ENCODE measurements at places on chromosomes 16 and 17.

GRCh38 chr17:36149296-36149820 is 27.1 kb downstream of the TBC1D3B start:
- no peak for DNase-seq

DNA sequence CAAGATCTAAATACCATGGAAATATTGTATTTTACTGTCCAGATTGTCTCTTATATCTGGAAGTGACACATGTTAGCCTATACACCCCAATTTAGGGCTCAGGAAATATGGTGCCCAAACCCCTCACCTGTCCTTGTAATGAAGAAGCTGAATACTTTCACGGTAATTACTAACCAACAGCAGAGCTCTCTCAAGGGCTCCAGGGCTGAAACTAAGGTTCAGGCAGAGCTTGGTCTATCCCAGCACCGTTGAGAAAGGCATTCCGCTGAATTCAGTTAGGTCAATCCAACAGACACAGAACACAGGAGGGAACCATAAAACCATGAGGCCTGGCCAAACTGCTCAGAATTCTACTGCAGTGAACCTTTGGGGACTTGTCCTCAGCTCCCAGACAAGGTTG is 14.9 kb downstream of the MYO18A start:
- no peak for DNase-seq

DNA sequence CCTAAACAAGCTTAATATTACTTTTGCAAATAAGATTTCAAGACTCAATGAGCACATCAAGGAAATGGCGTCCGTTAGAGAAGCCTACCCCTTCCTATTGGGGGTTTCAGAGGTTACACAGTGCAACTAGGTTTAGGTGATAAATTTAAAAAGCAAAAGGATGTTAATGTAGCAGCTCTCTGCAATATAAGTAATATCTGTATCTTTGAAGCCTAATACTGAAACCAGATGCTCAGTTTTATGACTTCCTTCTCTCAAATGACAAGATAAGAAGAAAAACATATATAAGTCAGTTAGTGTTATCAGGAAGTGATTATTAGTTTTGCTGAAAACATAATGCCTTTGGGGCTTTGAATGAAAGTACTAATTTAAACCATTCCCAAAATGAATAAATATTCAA is 54.3 kb upstream of the MED13 start:
- DNase-seq = no peak

DNA sequence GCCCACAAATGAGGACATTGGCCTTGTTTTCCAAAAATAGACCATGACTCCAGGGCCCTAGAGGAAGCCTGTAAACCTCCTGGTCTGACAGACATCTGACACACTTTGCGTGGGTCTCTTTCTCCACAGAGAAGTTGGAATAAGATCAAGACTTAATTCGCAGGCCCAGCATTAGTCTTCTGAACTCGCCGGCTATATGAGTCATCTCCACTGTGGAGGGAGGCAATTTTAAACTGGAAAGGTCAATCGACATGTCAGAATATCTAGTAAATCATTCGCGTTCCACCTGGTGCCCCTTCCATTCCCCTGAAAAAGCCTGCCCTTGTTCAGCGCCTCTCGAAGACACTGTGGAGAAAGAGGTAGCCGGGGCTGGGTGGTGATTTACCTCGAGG is 140.1 kb downstream of the CLEC16A start:
- DNase-seq = no peak

- DNase-seq = no peak
Observed at GRCh38 chr17:82031303-82031884, at the start of gene RAC3. TSS of gene RAC3 (plus strand) at chr17:82031678. CDS start at chr17:82031762, 84 bp downstream.

DNA sequence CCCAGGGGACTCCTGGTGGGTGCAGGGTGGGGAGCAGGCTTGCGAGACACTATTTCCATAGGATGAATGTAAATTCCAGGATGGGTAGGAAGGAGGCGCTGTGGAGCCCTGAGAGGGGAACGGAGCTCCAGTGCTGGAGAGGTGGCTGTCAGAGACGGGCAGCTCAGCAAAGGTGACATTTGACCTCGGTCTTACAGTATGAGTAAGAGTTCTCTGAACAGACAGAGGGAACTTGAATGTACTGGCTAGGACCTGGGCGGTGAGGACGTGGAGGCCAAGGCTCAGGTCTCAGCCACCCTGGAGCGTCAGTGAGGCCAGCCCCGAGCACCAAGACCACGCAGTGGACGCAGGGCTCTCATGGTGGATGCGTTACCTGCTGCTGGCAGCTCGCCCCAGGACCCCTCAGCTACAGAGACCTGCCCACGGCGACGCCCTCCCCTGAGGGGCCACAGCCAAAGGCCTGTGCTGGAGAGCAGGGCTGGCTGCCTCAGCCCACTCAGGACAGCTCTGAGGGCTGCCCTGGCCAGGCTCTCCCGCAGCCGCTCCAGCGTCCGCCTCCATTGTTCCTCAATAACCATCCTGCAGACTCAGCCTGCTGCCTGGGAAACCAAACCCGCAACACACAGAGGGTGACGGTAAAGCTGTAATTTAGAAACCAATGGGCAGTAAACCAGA is 65.9 kb upstream of the TNRC6C start:
- peak; percentile 25 for DNase-seq

GRCh38 chr16:85191341-85191965 is 79.2 kb upstream of the CIBAR2 start:
- DNase-seq = no peak

DNA sequence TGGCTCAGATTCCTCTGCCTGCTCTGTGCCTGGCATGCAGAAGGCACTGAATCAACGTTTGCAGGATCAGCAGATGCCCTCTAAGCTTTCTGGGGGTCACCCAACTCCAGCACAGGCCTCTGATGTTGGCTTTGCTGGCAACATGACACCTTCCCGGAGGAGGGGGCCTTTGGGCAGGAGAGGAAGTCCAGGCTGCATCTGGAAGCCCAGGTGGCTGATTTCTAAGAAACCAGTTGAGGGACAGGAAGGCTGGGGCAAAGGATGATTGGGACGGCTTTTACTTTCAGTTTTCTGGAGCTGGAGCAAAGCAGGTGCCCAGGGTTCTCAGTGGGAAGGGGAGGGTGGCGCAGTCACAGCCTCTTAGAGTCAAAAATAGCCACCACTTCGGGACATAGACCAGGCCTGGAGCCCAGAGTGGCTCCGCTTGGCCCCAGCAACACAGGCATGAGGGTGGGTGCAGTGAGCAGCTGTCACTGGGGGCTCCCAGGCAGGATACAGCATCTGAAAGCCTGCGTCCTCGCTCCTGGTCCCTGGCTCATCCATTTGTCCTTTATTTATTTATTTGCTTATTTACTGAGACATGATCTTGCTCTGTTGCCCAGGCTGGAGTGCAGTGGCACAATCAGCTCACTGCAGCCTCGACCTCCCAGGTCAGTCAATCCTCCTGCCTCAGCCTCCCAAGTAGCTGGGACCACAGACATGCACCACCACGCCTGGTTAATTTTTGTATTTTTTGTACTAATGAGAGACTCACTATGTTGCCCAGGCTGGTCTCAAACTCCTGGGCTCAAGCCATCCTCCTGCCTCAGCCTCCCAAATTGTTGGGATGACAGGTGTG is 15.1 kb downstream of the SOCS1 start:
- no peak for DNase-seq

DNA sequence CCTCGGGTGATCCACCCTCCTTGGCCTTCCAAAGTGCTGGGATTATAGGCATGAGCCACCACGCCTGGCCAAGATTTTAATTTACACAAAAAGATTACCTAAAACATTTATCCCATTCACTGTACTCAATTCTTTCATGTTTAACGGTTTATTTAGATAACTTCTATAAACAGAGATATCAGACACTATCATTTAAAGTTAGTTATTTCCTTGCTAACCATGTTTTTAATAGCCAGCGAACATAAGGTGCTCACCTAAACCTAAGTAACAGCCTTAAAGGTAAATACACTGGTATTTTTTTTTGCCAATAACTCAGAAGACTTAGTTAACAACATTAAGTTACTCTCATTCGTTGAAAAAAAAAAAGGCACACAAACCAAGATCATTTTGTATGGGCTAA is 82.0 kb upstream of the C17orf78 start:
- DNase-seq = no peak

DNA sequence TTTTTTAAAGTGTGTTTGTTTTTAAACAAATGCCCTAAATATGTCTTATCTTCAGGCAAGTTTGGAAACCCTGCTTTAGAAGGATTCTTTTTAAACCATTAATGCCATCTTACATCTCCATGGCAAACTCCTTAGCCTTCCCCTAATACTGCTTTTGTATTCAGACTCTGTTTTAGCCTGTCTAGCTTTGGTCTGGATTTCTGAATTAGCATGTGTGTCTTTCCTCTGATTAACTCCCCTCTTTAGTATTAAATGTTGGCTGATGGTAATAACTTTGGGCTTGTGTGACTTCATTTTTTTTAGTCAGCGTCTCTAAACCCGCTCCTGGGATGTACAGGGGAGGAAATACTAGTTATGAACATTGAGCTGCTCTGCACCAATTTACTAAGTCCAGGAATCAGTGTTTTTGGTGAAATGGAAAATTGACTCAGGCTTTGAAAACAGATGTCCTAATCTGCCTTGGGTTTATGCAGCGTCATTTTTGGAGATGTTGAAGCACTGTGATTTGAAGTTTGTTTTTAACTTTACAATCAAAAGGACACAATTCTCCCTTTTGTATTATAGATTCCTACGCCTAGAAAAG is 22.2 kb downstream of the WIPF2 start:
- DNase-seq = no peak

All from NT2/D1 (cell line).